Right hindlimb (tissue), 1 donor: ENCODE measurements at places on chromosomes 3 and 15.

GRCh38 chr15:69668963-69669362 lies 216.3 kb downstream of the RPLP1 start:
- DNase-seq: no peak

- peak; percentile 74 for DNase-seq
Measured at GRCh38 chr15:98776607-98777281, 128.4 kb downstream of the IGF1R start.

DNA sequence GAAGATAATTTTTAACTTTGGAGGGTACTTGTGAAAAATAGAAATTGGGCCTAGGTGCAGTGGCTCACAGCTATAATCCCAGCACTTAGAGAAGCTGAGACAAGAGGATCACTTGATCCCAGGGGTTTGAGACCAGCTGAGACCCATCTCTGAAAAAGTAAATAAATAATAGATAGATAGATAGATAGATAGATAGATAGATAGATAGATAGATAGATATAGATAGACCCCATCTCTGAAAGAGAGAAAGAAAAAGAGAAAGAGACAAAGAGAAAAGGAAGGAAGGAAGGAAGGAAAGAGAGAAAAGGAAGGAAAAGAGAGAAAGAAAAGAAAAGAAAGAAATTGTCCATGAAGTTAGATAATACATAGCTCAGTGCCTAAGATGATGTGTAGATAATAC lies 35.5 kb downstream of the MRPS25 start:
- no peak for DNase-seq

DNA sequence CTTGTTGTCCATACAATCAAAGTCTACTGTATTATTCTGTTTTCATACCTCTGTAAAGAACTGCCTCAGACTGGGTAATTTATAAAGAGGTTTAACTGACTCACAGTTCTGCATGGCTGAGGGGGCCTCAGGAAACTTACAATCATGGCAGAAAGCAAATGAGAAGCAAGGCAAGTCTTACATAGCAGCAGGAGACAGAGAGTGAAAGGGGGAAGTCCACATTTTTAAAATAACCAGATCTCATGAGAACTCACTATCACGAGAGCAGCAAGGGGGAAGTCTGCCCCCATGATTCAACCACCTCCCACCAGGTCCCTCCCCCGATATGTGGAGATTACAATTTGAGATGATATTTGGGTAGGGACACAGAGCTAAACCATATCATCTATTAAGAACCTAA lies 724.6 kb upstream of the CBLB start:
- no peak for DNase-seq

DNA sequence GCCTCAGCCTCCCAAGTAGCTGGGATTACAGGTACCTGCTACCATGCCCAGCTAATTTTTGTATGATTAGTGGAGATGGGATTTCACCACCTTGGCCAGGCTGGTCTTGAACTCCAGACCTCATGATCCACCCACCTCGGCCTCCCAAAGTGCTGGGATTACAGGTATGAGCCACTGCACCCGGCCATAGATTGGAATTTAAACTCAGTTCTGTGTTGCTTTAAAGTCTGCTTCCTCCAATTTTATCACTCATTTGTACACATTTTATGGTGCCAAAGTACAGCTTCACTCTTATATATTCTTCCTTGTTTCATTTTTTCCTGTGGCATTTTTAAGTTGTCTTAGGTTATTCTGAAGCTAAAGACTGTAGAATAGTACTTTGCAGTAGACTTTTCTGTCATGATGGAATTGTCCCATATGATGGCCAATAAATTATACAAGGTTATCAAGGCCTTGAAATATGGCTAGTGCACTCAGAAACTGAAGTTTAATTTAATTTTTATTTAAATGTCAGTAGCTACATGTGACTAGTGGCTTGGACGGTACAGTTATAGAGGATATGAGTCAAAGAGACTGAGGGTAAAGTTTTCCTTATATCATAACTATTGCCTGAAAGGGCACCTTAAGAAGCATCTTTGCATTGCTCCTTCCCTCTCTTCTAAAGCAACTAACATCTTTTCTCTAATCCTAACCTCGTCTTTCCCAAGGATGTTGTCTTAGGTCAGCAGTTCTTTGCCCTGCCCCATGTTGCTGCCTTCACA lies 28.1 kb downstream of the ATP11B start:
- DNase-seq: no peak
